ENCODE measurements at places on chromosomes 5 and 9. TPM values are rescaled to one million over a fixed set of nuclear protein-coding genes. Genes with fewer than 3 reads are reported as not detected.

The C7 gene
- not detected for total RNA-seq

The ACTL7B gene
- total RNA-seq, result not detected

The GHR gene
- total RNA-seq, result not detected

The LCN1 gene
- total RNA-seq, result not detected

The TMEM252 gene
- total RNA-seq, result not detected

The SPINK13 gene
- not detected for total RNA-seq

The POU5F2 gene
- 3.3 TPM for total RNA-seq

The PCDHGA2 gene
- 0.04 TPM for total RNA-seq

The ADGRV1 gene
- total RNA-seq, result not detected

The FAXDC2 gene
- not detected for total RNA-seq

The UBE2QL1 gene
- not detected for total RNA-seq

The NUTM2F gene
- not detected for total RNA-seq

GRCh38 chr5:135196483-135196882 is 162.5 kb upstream of the PITX1 start:
- no peak for DNase-seq

GRCh38 chr5:91361055-91361701 is 21.9 kb downstream of the ARRDC3 start:
- DNase-seq, result peak; percentile 40

DNA sequence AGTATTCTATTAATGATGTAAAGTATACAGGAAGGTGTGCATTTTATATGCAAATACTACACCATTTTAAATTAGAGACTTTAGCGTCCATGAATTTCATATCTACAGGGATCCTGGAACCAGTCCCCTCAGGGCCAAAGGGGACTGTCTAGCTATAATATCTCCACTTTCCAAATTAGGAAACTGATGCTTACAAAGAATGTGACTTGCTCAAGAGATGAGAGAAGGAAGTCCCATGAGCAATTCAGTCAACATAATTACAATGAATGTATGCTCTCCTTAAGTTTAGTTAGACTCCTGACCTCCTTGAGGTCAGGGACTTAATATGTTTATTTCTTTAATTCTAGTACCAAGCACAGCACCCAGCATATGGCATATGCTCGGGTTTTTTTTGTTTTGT is 23.7 kb downstream of the NIPBL start:
- no peak for DNase-seq

GRCh38 chr5:146193285-146193684 is 10.1 kb upstream of the RBM27 start:
- DNase-seq, result no peak

DNA sequence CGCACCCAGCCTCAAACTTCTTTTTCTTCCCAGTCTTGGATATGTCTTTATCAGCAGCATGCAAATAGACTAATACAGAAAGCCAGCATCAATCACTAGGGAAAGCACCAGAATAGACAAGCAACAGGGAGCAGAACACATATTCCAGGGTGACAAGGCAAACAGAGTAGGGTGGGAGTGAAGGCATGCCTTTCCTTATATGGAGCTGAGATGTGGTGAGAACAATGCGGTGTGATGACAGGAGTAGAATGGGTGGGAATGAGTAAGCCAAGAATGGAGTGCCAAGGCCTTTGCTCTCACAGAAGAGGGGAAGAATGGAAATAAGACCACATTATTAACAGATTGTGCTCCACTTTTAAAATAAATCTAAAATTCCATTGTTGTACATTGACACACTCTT is 115.6 kb downstream of the CETN3 start:
- DNase-seq, result no peak

- DNase-seq, result no peak
Measured at GRCh38 chr9:114176624-114177291, 21.4 kb downstream of the COL27A1 start.

GRCh38 chr9:9122230-9122875 is 1322.8 kb upstream of the DMAC1 start:
- no peak for DNase-seq

GRCh38 chr5:172714491-172715420 is 56.2 kb downstream of the DUSP1 start:
- DNase-seq, result peak; percentile 88

DNA sequence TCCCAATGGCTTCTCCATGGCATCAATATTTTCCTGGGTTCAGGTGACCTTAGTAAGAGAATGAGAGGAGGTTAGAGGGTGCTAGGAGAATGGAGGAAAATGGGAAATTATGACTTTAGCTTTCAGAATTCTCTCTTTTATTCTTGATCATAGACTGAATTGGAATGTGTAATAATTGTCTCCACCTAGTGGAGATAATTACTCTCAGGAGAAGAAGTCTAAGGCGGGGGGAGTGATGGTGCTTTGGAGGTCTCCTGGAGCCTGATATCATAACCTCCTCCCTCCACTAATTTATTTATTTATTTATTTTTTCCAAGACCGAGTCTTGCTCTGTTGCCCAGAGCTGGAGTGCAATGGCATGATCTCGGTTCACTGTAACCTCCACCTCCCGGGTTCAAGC is 221.3 kb downstream of the GRIA1 start:
- no peak for DNase-seq

- no peak for DNase-seq
Measured at GRCh38 chr9:87622923-87623322, 103.0 kb upstream of the CTSL start.

- peak; percentile 70 for DNase-seq
Measured at GRCh38 chr9:116504893-116505480, 182.1 kb upstream of the TRIM32 start.

DNA sequence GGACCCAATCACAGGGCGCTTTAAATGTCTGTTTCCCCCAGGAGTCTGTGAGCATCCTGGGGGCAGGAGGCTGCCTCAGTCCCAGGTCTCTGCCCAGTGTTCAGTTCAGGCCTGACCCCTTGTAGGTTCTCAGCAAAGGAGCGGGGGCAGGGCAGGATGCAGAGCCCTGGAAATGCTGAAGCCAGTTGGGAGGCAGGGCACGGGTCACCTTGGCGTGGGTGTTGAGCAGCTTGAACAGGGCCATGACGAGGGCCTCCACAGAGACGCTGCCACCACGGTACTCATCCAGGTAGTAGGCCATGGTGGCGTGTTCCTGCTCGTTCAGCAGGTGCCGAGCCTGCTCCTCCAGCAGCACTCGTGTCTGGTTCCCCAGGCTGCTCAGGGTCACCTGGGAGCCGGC is 36.3 kb upstream of the AKNA start:
- no peak for DNase-seq

DNA sequence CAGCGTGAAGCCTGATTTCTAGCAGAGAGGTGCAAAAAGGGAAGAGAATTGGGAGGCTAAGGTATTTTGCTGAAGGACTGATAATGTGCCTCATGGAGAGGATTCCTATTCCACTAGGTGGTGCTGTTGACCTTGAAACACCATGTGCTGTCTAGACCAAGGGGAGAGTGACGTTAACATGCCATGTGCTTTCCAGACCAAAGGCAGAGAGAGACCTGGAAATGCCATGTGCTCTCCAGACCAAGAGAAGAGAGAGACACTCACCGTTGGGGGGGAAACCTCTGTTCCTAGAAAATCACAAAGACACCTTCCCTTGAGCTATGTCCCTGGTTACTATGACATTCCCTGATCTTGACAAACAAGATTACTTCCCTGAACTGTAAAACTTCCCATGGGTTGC is 286.0 kb upstream of the TUSC1 start:
- peak; percentile 93 for DNase-seq

GRCh38 chr5:124901081-124901480 is 154.6 kb upstream of the ZNF608 start:
- DNase-seq, result no peak

GRCh38 chr5:130693509-130693908 is 471.5 kb downstream of the HINT1 start:
- DNase-seq, result no peak

DNA sequence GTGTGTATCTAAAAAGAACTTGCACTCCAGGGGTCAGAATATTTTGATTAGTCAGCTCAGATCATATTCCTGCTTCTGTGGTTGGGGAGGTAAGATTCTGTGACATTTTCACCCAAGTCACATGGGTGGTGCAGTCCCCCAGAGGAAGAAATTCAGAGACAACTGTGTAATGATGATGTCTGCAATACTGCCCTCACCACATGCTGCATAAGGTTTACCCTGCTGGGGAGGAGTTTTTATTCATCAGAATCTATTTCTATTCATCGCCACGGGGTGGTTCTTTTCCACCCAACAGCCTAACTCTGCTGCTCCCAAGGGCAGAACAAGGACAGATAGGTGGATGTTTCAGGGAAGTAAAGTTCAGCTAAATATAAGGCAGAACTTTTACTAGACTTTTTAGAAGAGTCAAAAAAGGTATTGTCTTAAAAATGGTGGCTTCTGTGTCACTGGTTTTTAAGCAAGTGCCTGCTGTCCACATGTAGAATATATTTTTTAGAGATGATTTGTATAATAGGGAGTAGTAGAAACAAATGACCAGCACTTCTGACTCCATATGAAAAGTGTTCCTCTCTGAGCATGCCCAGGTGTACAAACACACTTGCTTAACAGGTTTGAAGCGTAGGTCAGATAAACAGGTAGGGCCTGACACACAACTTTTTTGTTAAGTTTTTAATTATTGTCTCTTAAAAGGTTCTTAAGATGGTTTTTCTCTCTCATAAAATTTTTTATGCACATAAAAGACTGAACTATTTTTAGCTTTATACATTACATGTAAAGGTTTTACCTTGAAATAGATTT is 352.7 kb downstream of the LRRC70 start:
- no peak for DNase-seq

DNA sequence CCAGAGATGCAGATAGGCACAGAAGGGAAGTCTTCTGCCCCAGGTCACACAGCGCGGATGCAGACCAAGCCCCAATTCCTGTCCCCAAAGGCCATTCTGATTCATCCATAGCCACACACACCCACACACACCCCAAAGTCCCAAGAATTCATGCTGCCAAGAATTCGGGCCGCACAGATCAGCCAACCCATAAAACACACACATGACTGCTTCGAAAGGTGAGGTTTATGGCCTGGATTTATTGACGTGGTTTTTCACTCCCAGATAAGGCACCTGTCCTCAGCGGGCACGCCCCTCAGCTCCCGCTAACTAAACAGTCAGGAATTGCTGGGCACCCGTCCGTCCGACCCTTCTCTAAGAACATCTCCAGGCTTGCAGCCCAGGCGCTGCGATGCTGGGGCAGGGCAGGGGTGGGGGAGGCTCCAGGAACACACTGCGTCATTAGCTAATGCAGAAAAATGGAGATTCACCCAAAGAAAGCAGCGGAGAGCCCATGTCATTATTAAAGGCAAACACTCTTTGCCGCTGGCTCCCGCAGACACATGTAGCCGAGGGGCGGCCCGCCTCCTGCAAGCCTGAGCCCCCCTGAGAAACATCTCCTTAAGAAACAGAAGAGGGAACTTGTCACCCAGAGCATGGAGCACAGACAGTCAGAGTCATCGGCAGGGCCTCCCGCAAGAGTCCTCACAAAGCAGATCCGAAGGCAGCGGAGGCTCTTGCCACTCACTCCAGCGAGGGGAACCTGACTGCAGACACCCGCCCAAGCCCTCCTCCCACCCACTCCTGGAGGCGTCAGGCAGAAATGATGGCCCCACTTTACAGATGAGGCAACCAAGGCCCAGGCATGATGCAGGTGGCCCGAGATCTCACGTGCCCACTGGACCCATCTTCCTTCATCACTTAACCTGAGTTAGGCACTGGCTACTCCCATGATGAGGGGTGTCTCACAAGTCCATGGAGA is 19.9 kb downstream of the VAV2 start:
- no peak for DNase-seq

GRCh38 chr9:116250891-116251290 is 97.3 kb downstream of the PAPPA start:
- no peak for DNase-seq

DNA sequence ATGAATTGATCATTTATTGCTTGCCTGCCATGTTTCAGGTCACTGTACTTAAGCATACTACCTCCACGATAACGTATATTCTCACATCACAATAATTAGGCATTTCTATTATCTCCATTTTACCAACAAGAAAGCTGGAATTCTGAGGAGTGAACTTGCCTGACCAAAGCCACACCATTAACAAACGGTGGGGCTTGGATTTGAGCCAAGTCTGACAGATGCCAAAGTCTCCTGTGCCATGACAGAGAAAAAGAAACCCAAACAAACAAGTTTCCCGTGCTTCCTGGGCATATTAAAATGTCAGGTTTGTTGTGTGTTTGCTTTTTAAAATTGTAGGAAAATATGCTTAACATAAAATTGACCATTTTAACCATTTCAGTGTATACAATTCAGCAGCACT is 40.8 kb upstream of the KCNV2 start:
- DNase-seq, result no peak

DNA sequence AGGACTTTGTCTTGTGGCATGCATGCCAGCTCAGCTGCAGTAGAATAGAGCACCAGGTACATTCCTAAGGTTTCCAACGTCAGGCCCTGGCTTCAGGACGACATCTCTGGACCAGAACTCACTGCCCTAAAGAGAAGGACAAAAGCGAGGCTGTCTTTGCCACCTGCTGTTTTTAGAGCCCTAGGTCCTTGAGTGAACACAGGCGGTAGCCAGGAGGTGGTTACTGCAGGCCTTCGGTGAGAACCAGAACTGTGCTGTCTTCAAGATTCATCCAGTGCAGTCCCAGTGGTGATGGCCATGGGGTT is 288.9 kb upstream of the CDH18 start:
- no peak for DNase-seq

DNA sequence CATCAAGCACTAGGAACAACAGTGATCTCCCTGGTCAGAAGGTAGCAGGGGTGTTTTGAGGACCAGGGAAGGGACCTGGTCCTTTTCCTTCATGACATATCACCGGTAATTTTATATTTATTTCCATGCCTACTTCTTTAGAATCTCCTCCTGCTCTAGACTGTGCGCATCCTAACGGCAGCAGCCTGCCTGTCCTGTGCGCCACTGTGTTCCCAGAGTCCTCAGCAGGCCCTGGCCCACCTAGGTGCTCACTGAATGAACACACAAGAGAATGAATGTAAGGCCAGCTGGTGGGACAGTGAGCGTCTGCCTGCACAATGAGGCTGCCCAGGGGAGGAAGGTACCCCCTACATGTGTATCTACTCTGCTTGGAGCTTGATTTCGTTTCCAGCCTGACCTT is 51.5 kb downstream of the C5orf15 start:
- no peak for DNase-seq

DNA sequence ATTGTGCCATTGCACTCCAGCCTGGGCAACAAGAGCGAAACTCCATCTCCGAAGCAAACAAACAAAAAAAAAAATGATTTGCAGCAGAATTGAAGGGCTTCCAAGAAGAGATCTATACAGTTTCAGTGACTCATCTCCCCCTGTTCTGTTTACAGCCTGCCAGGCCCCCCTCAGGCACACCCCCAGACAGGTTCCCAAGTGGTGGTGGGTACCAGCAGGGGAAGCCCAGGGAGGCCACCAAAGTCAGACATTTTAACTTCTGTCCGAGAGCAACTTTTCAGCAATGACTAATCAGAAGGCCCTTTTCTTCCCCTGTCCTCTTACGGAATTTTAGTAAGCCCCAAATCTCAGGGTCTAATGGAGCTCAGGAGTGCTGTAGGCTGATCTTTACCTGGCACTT is 98.7 kb downstream of the PAX5 start:
- no peak for DNase-seq
